CD8-positive, alpha-beta T cell (primary cell): ENCODE measurements at places on chromosomes 4 and X. TPM values are rescaled to one million over a fixed set of nuclear protein-coding genes. Genes with fewer than 3 reads are reported as not detected.

GRCh38 chrX:41303013-41303412 lies 30.9 kb upstream of the DDX3X start:
- no peak for DNase-seq

GRCh38 chrX:19883878-19884277 lies 3.5 kb downstream of the SH3KBP1 start:
- peak; percentile 29 for DNase-seq

DNA sequence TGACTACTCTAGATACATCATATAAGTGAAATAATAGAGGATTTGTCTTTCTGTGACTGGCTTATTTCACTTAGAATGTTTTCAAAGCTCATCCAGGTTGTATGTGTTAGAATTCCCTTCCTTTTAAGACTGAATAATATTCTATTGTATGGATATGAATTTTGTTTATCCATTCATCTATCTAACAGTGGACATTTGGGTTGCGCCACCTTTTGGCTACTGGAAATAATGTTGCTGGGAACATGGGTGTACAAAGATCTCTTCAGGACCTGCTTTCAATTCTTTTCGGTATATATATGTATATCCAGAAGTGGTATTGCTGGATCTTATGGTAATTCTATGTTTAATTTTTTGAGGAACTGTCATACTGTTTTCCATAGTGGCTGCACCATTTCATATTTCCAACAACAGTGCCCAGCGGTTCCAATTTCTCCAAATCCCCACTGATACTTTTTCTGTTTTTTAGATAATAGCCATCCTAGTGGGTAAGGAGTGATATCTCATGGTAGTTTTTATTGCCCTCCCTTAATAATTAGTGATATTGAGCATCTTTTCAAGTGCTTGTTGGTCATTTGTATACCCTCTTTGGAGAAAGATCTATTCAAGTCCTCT lies 3.4 kb upstream of the SCD5 start:
- DNase-seq = no peak

The CCNA2 gene
- 0.43 TPM for total RNA-seq

The BEX5 gene
- total RNA-seq = 14.4 TPM

The IL9R gene
- 2.0 TPM for total RNA-seq

GRCh38 chrX:40734971-40735324 lies 394 bp downstream of the MED14 start:
- DNase-seq = peak; percentile 51

- DNase-seq = peak; percentile 30
Observed at GRCh38 chr4:140116442-140117104, 37.4 kb downstream of the MAML3 start.

DNA sequence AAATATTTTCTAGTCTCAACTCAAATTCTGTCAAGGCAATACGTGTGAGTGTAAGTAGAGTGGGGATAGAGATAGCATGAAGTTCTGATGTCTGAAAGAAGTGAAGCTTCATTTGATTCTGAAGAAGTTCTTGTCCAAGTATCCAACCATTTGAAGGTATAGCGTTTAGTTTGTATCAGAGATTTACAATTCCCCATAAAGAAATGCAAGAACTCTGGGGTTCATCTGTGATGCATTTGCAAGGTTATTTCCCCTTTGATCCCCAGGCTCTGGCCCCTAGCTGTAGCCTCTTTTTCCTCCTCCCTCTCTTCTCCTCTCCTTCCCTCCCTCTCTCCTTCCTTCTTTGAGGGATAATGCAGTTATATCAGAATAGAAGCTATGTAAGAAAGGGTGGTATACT lies 7.8 kb downstream of the FGA start:
- no peak for DNase-seq

DNA sequence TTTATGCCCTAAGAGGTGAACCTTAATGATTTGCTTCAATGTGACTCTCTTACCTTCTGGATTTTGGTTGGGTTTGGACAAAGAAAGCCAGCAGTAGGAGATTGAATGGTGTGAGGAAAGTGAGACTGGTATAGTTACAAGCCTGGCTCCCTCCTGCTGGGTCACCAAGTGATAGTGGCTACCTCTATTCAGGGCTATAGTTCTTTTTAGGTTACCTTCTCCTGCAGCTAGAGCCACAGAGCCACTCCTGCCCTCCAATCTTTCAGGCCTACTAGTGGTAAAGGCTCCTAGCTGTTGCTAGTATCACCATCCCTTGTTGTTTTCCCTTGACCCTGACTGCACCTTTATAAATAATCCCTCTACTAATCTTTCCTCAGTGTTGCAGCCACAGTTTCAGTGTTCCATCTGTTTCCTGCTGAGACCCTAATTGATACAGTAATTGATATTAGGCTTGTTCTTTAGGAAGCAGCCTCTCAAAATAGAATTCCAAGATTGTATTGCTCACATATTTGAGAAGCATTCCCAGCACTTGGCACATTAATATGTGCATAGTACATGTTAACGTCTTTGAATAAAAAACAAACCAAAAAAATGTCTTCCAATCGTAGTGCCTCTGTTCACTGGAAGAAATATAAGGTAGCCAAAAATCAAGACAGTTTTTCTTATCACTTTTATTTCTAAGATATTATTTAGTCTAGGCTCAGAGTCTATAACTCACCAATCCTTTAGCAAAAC lies 82.3 kb downstream of the SRPX start:
- no peak for DNase-seq

- DNase-seq = no peak
Observed at GRCh38 chr4:183550345-183551093, 45.7 kb downstream of the ING2 start.

DNA sequence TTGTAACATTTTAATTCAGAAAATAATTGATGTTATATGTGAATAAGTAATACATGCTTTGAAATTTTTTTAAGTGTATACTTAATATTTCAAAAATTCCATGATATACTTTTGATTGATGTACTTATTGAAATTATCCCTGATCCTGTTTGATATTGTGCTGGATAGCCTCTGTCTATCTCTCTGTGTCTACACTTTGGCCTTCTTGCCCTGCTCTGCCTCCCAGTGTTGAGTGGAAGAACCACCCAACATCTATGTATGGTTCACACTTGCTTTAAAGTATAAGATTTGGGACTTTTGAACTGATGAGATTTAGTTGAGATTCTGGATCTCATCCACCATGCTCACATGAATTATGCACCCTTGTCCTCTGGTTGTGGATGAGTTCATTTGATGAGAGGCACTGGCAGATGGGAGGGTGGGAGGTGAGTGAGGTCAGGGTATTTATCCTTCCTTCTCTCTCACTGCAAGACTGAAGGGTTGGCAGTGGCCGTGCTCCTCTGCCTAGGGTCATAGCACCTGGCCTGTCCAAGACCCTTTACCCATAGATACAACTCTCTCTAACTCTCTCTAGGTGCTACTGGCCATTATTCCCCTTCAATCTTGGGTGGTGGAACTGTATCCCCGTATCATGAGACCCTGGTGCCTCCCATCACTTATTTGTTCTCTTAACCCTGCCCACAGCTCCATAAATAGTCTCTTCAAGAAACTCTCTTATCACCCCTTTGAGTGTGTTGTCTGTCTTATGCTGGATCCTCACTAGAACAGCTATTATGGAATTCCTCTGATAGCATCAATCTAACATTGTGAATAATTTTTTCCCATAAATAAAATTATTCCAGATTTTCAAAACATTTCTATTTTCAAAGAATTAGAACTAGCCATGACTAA lies 75.2 kb downstream of the CORIN start:
- no peak for DNase-seq

GRCh38 chrX:23612846-23613245 lies 54.4 kb upstream of the PRDX4 start:
- DNase-seq = no peak

DNA sequence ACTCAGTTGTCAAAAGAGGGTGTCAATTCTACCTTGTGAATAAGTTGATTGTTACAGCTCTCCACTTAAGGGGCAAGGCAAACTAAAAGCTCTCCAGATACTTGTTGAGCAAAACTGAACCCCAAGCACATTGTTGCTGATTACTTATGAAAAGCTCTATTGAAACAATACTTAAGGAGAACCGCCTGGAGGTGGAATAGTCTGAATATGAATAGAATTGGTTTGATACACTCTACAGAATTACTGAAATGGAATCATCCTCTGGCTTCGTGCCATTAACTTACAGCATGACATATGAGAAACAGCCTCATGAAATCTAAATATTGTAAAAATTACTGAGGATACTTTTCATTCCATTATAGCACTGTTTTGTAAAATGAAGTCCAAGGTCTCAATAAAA lies 127.0 kb upstream of the SH3RF1 start:
- DNase-seq = no peak

GRCh38 chr4:122992057-122992456 lies 69.7 kb upstream of the NUDT6 start:
- DNase-seq = no peak

GRCh38 chrX:14591976-14592375 lies 62.6 kb downstream of the GLRA2 start:
- no peak for DNase-seq

- no peak for DNase-seq
Observed at GRCh38 chr4:16457944-16458343, 231.7 kb upstream of the TAPT1 start.

DNA sequence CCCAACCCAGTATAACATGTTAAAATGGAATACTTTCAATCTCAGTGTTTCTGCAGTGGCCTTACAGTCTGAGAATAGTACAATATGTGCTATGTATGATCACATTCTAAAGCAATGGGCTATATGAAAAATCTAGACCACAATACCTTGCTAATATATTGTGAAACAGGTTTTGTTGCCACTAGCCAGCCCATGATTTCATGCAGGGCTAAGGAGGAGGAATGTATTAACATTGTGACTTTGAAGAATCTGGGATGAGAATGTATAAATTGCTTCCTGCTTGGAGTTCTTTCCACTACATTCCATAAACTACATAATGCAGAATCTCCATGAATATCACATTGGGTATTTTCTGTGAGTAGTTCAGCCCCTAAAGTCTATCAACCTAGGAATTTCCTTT lies 935.4 kb upstream of the GRIA3 start:
- no peak for DNase-seq

The C4orf51 gene
- not detected for total RNA-seq

GRCh38 chr4:15729910-15730533 lies 27.2 kb downstream of the BST1 start:
- peak; percentile 34 for DNase-seq
